Activated B cell treated with CpG ODN at 0.5 μM for 24 hours (primary cell): ENCODE measurements at places on chromosomes 2 and 18. TPM values are rescaled to one million over a fixed set of nuclear protein-coding genes. Genes with fewer than 3 reads are reported as not detected.

DNA sequence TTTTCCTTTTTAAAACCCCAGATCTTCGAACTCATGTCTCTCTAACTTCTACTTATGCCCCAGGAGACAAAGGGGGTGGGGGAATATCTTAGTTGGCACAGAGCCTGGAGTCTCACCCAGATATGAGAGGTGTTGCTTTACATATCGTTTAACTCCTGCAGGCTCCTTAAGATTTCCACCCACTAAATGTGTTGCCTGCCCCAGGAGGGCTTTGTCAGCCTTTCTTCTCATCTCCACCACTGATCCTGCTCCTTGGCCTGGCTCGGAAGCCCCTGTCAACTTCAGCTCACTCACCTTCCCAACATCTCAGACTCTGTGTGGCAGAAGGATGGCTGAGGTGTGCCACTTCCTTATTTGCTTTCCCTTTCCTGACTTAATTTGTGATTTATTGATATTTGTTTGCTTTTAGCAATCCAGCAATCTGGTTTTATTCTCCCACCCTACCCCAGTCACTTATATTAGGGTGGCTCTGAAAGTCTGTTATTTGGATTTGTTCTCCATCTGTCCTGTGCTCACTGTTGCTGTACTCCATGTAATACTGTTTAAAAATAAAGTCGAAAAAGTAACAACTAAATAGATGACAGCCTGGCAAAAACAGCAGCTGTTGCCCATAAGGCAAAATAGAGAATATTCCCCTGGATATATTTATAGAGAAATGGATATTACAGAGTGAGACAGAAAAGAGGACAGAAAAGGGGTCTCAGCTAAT, 200.6 kb downstream of the ZBTB7C start:
- no peak for DNase-seq

DNA sequence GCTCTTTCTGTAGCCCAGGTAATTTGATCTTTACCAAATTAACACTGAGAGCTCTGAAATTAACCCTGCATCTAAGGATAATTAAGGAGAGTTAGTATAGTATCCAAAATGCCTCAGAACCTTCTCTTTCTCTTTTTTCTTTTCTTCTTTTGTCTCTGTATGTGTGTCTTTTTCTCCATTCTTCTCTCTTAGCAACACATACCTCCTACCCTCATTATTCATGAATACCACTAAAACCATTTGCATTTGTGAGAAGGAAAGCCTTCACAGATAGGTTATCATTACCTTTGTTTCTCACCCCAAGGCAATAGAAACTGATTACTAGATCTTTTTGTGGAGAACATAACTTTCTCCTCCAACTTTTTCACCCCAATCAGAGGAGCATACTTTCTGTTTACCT, 376.5 kb upstream of the NXPH2 start:
- no peak for DNase-seq

DNA sequence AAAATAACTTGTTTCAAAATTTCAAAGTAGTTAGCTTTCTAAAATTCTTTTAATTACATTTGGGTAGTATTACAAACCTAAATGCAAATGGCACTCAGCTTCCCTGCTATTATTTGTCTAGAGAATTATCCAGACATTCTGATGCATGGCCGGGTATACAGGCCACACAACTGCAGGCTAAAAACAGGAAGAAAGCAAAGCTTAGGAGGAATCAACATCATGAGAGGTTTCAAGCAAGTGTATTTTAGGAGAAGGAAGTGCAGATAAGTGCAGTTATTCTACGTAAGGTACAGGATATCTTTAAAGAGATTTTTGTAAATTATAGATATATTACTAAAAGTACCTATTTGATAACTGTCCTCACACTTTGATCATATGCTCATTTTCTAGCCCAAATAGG, 46.8 kb upstream of the RNU4ATAC start:
- no peak for DNase-seq

DNA sequence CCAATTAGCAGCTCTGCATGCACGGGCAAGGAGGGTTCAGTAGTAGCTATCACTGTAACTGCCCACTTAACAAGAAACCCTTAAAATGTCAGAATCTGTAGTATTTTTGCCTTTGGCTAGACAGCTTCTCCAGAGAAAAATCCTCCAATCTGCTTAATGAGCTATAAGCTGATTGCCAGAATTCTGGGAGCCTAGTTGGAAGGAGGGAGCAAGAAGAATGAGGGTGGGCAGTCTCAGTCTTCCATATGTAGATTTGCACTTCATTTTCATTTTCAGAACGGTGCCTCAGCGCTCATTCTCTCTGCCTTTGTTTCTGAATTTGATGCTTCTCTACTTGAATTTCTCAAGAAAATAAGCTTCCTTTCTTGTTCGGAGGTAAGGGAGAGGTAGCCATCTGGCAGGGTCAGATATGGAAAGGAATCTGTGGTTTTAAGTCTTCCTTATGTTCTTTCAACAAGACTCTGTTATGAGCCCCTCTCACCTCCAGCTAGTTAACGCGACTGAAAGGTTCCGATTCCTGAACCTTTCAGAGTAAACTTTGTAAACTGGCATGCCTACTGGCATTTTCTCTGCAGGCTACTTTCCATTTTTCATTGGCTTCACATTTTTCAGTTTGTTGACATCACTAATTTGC, 53.5 kb downstream of the HNRNPLL start:
- DNase-seq, result no peak

GRCh38 chr2:27723372-27724144, 48.0 kb upstream of the MRPL33 start:
- no peak for DNase-seq

DNA sequence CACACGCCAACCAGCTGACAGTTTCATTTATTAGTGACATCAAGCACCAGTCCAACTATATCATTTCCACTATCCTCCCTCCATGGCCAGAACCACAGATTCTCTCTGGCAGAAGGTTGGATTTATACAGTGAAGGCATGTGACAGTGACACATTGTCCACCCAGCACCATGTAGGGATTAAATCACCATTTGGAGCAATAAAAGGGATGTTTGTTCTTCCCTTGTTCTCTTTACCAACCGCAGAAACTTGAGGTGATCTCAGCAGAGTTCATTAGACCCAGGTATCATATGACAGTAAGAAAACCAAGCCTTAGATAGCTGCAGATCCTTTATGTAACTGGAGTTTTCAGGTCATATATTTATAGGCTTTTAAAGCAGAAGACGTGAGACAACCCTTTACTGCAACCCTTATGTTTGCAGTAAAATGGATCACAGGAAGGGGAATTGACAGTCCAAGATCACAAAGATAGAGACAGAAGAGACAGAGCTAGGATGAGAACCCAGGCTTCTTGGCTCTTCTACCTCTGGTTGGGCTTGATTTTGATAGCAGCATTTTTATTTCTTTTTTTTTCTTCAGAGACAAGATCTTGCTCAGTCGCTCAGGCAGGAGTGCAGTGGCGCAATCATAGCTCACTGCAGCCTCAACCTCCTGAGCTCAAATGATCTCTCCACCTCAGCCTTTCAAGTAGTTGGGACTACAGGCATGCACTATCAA, 80.1 kb downstream of the XDH start:
- no peak for DNase-seq

GRCh38 chr2:73260338-73260984, 23.8 kb downstream of the FBXO41 start:
- no peak for DNase-seq

GRCh38 chr18:76847916-76848315, 25.6 kb downstream of the ZNF236 start:
- no peak for DNase-seq

DNA sequence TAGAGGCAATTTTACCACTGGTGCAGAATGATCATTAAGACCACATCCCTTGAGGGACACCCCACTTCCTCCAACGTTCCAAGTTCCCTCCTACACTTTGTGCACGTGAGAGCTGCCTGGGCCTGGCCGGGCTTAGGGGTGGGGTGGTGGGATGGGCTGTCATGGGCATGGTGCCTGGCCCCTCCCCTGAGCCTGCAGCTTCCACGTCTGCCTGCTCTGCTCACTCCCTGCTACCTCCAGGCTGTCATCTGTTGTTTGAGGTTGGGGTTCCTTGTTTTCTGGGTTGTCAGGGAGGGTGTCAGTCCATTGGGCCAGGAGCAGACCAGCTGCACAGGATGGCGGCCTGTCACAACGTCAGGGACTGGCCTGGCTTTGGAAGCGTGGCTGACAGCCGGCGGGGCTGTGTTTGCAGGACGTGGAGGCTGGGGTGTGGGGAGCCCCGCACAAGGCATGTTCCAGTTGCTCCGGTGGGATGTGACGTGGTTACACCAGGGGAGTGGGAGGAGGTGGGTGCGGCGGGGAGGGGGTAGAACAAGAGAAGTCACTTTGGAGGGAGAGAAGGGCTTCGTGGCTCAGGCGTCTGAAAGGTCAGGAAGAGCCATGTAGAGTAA, 72.3 kb downstream of the RTP5 start:
- DNase-seq, result no peak

DNA sequence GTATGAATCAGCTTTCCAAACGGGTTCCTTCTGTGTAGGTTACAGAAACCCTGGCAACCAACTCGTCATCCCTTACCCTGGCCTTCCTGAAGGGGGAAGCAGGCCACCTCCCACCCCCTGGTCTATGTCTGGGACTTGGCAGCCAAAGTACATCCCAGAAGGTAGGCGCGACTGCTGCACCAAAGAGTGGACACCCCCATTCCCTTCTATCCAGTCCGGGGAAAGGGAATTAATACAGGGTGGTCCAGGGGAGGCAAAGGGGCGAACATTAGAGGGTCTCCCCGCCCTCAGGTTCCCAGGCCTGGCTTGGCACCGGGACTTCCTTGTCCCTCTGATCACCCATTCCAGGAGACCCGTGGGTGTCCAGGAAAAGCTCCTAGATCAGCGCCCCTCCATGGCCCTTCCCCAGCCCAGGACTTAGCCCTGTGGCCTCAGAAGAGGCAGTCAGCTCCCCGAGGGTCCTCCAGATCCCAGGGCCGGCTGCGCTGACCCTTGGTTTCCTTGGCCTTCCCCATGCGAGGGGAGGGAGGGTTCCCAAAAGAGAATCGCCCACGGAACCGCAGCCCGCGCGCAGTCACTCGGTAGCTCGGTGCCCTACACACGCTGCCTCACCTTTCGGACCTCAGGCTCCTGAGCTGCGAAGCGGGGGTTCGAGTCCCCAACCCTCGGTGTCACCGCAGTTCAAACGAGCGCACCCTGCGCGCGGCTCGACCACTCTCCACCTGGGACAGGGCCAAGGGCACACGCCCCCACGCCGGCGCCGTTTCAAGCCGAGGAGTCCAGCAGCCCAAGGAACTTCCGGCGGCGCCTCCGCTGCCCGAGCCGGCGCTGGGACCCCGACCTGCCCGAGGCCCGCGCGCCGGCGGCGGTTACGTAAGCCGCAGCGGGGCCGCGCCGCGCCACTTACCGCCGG, at the start of gene PER2:
TSS of gene PER2 (minus strand) at position 874 of the 913 bp plus-strand sequence. CDS start 10,674 bp downstream, outside the sequence.
- peak; percentile 23 for DNase-seq

The REG3A gene
- total RNA-seq, result not detected in 2 replicates

The ERFE gene
- total RNA-seq, result not detected in 2 replicates

The C2orf68 gene
- 49.7 and 61.5 TPM in 2 replicates for total RNA-seq

The CHRND gene
- not detected in 2 replicates for total RNA-seq

The MAB21L4 gene
- not detected in 2 replicates for total RNA-seq

The AQP12A gene
- total RNA-seq, result not detected in 2 replicates

The ABCB11 gene
- total RNA-seq, result 0.05 TPM in 1 of 2 replicates, not detected in the other

The OXER1 gene
- 1.9 and 2.1 TPM in 2 replicates for total RNA-seq

The HOXD3 gene
- not detected in 2 replicates for total RNA-seq

The NCK2 gene
- total RNA-seq, result 52.9 and 53.4 TPM in 2 replicates

The CFAP221 gene
- total RNA-seq, result not detected in 2 replicates

The FAM161A gene
- 2.5 TPM in 2 replicates for total RNA-seq

The PHLPP1 gene
- total RNA-seq, result 13.7 and 16.1 TPM in 2 replicates

The LINC00305 gene
- total RNA-seq, result not detected in 2 replicates

The CCL20 gene
- not detected in 2 replicates for total RNA-seq

The GPC1 gene
- 1.1 and 1.9 TPM in 2 replicates for total RNA-seq

The SULT1C2 gene
- not detected in 2 replicates for total RNA-seq

The C1D gene
- total RNA-seq, result 21.5 and 25.2 TPM in 2 replicates
